ENCODE measurements at places on chromosomes 13 and 19.
A peak's percentile ranks its signal among the peaks of the same experiment; 100 is the strongest.

DNA sequence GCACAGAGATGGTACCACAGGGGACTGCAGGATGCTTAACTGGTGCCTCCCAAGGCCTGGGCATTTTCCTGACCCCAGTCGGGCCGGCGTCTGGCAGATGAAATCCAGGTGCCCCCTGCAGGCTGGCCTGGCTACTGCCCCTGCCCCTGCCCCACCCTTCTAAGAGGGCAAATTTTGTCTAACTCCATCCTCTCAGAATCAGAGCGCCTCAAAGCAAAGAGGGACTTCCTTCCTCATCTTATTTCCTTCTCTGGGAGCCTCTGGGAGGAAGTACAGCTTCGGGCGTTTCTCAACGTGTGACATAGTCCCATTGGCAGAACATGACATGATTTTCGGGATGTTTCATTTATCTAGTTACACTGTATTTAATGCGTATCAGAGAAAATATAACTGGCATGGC, 2.7 kb downstream of the PRKACA start:
- DNase-seq = no peak

GRCh38 chr13:113148407-113148806, 10.0 kb upstream of the PROZ start:
- DNase-seq = no peak

DNA sequence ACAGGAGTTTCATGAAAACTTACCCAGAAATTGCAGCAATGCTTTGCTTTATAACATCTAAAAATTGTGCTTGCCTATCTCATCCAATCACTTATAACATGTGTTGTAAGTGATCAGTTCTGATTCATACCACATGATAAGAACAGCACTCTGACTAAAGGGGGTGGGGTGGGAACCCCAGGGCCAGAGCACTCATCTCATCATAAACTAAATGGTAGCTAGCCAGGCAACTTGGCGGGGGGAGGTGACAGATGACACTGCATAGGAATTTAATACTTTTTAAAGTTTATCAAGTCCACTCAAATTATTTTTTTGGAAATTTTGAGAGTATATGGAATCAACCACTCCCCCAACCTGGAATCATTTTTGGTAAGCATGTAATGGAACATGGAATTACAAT, 42.1 kb downstream of the FOXO1 start:
- peak; percentile 50 for DNase-seq

- no peak for DNase-seq
Observed at GRCh38 chr19:44703336-44704078, 4.6 kb downstream of the CEACAM16 start.

DNA sequence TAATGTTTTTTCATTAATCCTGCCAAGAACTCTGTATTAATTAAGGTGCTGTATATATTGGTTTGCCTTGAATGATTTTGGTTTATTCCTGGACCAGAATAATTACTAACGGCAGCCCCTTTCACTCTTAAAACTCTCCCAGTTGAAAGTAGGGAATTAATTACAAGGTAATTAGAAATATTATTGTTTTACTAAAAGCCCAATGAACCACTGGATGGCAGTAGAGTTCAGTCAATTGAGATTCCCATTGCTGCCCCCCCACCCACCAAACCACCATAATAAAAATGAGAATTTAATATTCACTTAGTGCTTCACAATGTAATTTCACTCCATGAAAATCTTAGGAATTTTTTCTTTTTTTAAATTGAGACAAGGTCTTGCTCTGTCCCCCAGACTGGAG, 13.7 kb downstream of the WBP4 start:
- DNase-seq = peak; percentile 31

DNA sequence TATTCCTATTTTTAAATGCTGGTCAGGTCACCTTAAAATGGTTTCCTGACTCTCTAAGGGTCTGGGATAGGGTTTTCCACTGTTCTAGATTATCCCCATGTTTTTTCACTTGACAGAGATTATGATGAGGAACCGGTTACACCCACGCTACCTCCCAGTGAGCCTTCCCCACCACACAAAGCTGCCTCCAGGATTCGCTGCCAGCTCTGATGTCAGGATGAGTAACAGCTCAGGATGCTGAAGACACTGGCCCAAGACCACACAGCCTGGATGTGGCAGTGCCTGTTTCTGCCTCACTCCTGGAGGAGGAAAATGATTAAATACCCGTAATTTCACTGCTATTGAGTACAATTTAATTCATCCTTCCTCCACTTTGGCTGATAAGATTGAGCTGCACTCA, 22.9 kb downstream of the ZNF114 start:
- DNase-seq = peak; percentile 89

- no peak for DNase-seq
Observed at GRCh38 chr19:57599377-57599760, 316 bp upstream of the ZNF530 start.

GRCh38 chr19:13823256-13823655, 28.0 kb downstream of the ZSWIM4 start:
- no peak for DNase-seq

DNA sequence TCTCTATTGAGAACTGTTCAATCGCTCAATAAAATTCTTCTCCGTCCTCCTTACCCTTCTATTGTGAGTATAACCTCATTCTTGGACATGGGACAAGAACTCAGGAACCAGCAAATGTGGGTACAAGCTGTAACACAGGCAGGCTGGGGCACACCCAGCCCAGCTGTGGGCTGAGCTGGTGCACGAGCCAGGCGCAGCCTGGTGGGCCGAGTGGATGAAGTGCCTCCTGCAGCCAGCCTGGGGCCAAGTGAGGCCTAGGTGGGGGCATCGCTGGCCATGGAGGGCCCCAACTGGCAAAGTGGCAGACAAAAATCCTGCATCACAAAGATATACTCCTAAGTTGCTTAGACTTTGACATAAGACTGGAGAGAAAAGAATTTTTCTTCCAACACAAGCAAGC, 57.9 kb upstream of the DIAPH3 start:
- no peak for DNase-seq

DNA sequence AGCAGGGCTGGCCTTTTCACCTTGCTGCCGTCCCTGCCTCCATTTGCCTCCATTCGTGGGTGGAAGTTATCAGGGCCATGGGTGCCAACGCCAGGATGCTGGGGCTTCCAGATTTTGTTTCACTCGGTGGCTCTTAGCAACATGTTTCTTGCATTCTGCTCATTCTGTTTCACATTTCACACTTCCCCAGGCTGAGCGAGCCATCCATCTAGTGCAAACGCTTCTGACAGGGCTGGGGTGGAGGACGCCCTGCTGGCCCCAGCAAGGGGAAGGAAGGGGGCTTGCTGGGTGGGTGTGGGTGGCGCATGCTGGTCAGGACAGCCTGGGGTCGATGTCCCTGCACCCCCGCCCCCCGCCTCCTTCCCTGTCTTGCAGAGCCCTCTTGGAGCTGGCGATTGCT, 165.2 kb downstream of the URI1 start:
- DNase-seq = no peak

DNA sequence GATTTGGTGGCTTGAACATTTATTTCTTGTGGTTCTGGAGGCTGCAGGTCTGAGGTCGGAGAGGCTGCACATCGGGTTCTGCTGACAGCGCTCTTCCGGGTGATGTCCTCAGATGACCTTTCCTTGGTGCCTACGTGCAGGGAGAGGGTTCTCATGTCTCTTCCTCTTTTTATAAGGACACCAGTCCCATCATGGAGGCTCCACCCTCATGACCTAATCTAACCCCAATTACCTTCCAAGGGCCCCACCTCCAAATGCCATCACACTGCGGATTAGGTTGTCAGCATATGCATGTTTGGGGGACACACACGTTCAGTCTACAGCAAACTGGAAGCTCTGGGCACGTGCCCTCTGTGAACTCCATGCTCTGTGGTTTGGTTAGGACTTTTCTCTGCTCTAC, 338.6 kb downstream of the FGF9 start:
- DNase-seq = no peak

GRCh38 chr19:40147693-40148347, 43.4 kb upstream of the MAP3K10 start:
- peak; percentile 73 for DNase-seq

DNA sequence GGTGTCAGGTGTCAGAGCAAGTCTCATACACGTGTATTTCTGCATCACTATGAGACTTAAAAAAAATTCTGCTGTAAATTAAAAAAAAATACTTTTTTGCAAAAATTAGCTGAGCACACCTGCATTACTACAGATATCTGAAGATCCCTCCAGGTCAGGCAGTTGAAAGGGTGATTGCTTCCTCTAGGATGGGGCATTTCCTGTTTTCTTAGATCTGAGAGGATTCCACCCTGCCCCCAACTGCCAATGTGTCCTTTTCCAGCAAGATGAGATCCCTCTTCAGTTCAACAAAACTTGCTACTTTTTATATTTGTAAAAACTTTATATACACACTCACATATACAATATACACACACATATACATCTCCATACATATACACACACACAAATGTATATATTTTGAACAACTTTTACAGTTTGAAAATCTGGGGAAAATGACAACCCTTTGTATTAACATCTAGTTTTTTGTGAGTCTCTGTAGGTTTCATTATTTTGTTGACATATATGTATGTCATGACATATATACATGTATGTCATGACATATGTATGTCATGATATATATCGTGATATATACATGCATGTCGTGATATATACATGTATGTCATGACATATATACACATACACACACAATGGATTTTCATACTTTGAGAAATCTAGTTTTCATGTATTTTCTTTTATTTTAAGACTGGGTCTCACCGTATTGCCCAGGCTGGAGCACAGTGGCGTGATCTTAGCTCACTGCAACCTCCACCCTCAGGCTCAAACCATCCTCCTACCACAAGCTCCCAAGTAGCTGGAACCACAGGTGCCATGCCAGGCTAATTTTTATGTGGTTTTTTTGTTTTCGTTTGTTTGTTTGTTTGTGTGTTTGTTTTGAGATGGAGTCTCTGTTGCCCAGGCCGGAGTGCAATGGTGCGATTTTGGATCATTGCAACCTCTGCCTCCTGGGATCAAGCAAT, 17.8 kb downstream of the ZNF813 start:
- no peak for DNase-seq

DNA sequence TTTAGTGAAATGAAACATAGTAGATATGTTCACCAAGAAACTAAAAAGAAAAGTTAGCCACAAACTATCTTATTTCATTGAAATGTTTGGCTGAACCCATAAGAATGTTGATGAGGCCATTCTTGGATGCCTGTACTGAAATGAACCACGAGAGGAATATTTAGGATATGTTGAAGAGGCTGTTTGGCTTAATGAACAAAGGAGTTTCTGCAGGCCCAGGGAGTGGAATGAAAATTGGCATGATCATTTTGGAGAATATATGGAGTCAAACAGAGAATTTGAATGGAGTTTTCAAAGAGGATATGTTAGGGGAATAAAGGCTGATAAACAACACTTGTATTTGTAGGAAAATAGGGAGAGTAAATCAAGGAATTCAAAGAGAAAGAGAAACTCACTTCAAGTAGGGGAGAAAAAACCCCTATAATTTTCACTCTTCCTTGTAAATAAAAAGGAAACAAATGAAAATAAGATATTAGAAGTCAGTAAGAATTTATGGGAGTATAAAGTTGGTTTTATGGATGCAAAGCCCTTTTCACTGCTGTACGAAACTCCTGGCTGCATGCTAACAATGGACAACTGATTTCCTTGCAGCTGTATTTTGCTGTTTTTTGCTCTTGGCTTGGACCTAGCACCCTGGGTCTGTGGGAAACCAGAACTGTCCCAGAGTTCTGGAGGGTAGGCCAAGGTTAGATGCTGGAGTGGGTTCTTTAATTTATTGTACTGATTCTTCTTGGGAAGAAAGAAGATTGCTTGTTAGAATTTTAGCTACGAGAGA, 36.5 kb downstream of the KL start:
- no peak for DNase-seq

- no peak for DNase-seq
Observed at GRCh38 chr13:113990321-113990837, 16.5 kb upstream of the C13orf46 start.

GRCh38 chr13:31860002-31860401, 120.7 kb downstream of the RXFP2 start:
- DNase-seq = no peak

GRCh38 chr19:35143231-35143715, at the start of gene FXYD7:
Gene FXYD7 (plus strand): TSS chr19:35143255. CDS start chr19:35143334, 79 bp downstream.
- no peak for DNase-seq

- peak; percentile 23 for DNase-seq
Observed at GRCh38 chr13:80972857-80973478, 632.0 kb upstream of the SPRY2 start.

DNA sequence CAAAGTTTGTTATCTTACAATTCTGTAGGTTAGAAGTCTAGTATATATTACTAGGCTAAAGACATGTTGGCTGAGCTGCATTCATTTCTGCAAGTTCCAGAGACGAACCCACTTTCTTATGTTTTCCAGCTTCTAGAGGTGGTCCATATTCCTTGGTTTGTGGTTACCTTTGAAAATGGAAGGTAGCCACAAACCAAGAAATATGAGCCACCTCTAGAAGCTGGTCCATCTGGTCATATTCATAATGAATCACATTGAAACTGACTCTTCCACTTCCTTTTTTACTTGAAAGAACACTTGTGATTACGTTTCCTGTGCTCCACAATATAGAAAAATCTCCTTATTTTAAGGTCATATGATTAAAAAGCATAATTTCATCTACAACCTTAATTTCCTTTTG, 943.0 kb upstream of the PCDH9 start:
- DNase-seq = peak; percentile 41

DNA sequence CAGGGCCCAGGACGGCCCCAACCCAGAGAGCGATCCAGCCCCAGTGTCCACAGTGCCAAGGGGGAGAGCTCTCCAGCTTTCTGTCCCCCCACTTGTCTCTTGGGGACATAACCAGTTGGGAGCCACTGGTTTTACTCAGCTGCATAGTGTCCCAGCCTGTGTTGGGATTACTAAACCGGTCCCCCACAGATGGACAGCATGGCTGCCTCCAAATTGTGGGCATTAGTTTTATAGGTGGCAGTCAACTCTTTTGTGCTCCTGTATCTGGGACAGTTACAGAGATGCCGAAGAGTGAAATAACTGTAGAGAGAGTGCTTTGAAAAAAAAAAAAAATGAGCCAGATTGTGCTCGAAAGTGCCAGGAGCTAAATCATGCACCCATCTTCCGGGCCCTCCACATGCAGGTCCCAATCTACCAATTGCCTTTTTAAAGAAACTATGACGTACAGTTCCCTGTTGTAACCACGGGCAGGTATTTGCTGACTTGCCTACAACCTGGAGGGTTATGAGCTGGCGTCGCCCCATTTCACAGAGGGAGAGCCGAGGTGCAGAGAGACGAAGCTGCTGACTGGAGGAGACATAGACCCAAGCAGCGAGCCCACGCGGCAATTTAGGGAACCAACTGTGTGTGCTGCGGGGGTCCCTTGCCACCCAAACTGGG, 2.4 kb upstream of the NFIC start:
- no peak for DNase-seq

GRCh38 chr19:31592456-31592855, 243.2 kb upstream of the TSHZ3 start:
- DNase-seq = no peak

DNA sequence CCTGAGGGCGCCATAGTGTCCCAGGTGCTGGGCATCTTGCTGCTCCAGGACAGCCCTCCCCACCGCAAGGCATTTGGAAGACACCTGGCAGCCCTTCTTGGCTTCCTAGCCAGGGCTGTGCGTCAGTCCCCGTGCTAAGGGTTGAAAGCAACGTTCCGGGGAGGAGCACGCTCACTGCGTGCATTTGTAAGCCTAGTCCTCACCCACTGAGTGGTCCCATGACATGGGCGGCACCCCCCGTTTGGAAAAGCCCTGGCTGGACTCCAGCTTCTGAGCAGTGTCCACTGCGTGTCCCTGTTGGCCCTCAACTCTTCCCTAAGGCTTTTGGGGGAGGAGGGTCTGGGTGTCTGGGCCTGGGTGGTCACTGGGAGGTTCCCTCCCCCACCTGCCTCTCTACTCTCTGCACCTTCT, 76.3 kb upstream of the GPR183 start:
- no peak for DNase-seq

Data from bronchial epithelial cell (primary cell).